ENCODE measurements at places on chromosomes 12 and 14.

DNA sequence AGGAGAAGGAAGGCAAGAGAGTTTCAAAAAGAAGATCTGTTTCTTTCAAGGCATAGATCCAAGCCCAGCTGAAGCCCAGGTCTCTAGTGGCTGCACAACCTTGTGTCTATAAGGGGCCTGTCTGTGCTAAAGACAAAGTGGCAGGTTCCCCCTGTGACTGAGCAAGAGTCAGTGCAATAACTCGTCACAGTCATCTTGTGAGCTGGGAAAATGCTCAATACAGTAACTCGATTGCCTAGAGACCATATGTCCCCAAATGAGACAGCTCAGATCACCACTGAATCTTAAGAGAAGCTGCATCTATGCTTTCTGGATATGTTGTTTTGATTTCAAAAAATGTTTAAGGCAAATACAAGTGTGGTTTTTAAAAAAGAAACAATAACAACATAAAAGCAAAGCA is 24.2 kb downstream of the ST8SIA1 start:
- DNase-seq: no peak

DNA sequence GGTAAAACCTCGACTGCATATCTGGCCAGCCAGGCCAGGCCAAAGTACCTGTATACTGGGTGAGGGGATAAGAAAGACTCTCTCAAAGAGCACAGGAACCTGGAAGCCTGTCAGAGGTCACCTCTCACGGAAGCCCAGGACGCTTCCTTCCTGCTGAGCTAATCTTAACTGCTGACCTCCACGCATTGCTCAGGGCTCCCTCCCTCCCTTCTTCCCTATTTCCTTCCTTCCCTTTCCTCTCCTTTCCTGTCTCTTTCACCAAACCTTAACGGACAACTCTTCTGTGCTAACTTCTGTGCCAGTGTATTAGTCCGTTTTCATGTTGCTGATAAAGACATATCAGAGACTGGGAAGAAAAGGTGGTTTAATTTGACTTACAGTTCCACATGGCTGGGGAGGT is 14.8 kb upstream of the RNASE10 start:
- DNase-seq: no peak

DNA sequence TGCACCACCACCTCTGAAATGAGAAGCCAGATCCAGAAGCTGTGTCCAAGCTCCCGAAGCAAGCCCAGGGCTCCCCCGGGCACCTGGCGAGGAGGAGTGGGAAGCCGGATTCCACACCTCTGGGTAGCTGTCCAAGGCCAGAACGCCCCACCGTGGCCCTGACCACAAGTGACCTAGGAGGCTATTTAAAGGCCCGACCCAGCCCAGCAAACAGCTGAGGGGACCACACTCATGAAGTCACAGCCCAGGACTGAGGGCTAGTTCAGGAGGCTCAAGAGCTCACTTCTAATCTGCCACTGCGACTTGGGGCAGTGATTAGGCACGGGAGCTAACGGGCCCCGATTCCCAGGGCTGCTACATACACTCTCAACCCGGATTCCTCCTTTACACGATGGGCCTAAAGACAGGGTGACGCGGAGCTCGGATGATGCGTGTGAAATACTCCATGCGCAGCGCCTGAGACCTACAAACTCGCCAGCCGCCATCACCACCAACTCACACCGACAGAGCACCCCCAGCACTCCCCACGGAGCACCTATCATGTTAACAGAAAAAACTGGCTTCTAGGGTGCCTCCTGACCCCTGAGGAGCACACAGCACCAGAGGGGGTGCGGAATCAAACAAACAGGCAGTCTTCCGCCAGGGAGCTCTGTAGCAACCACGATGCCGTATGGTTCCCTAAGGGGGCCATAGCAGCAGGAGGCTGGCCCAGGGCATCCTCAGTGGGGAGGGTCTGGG is 84.0 kb upstream of the GPR68 start:
- DNase-seq: no peak

DNA sequence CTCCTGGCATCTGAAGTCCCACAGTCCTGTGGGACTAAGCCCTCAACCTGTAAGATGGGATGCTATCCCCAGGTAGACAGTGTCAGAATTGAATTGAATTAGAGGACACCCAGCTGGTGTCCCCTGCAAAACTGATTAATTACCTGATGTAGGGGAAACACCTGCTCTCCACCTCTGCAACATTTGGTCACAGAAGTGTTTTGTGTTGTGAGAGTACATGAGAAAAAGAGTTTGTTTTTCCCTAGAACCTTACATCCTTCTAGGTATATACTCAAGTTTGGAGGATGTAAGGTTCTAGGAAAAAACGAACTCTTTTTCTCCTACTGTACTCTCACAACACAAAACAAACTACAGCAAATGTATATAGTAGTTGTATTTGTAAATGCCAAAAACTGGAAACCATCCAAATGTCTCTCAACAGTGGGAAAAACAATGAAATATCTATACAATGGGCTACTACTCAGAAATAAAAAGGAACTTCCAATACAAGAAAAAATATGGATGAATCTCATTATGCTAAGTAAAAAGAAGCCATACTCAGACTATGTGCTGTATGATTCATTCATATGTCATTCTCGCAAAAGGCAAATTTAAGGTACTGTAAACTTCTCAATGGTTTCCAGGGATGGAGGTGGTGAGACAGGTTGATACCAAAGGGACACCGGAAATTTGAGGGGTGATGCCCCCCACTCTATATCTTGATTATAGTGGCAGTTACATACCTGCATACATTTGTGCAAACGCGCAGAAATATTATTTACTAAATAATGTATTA is 160.7 kb downstream of the MED13L start:
- DNase-seq: no peak

DNA sequence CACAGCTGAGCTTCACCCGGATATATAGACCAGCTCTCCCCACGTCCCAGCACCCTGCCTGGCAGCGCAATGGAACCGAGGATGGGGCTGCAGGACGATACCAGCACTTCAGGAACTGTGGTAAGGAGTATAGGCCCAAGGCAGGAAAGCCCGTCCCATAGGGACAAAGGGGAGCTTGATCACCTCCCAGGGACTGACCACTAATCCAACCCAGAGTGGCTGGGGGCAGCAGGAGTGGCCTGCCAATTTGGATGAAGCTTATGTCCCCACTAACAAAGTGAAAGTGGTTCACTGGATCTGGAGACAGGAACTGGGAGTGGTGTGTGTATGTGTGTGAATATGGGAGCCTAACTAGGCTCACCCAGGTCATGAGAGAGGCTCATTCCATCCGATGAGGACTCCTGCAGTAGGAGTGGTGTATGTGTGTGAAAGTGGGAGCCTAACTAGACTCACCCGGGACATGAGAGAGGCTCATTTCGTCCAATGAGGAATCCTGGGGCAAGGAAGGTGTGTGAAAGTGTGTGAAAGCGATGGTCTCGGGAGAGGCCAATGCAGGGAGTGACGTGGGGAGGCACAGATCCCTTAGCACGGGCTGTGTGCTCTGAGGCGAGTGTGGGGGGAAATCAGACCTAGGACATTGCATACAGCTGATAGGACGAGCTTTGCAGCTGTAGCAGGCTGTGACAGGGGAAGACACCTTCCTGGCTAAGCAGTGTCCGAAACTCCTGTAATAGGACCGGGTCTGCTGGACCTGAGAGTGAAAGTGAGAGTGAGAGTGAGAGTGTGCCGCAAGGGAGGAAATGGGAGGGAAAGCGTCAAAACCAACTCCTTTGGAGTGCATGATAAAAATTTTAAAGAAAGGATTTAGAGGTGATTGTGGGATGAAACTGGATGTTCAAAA is 25.7 kb downstream of the KLRK1 start:
- DNase-seq: peak; percentile 13

- DNase-seq: no peak
Measured at GRCh38 chr14:20413744-20414082, 412 bp upstream of the TEP1 start.

- DNase-seq: no peak
Measured at GRCh38 chr14:85728476-85729065, 198.6 kb downstream of the FLRT2 start.

Measured in stimulated activated CD4-positive, alpha-beta T cell treated with anti-CD3 and anti-CD28 coated beads, Interleukin-2, amount 100 ng/mL, for 48 hours (primary cell).